Femur (tissue), 1 donor: ENCODE measurements at places on chromosomes 4 and X.

GRCh38 chrX:153726286-153727122 lies 1.8 kb downstream of the ABCD1 start:
- DNase-seq: peak; percentile 71

- no peak for DNase-seq
Measured at GRCh38 chr4:73874386-73874785, 5.2 kb downstream of the CXCL1 start.

DNA sequence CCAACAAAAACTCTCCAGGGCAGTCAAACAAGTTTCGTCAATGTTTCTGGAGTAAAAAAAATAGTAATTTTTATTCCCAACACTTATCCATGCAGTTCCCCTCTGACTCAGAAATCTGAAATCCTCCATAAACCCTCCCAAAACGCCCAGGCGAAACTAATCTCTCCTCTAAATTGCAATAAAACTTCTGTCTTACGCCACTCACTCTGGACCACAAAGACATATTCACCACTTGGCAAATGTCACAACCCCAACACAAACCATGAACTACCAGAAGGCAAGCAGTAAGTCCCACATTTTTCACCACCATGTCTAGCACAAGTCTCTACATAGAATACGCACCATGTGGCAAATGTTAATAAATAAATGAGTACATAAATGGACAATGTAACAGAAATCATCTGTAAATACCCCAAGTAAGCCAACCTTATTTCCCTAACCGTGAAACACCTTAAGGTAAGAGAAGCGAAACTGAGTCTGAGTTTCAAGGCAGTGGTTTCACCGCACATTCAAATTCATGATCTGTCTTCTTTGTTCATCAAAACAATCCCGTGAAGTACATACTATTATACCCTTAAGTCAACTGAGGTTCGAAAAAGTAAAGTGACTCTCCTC lies 1.6 kb downstream of the PAPSS1 start:
- DNase-seq: no peak

- DNase-seq: no peak
Measured at GRCh38 chr4:184441461-184442313, 32.7 kb downstream of the IRF2 start.

DNA sequence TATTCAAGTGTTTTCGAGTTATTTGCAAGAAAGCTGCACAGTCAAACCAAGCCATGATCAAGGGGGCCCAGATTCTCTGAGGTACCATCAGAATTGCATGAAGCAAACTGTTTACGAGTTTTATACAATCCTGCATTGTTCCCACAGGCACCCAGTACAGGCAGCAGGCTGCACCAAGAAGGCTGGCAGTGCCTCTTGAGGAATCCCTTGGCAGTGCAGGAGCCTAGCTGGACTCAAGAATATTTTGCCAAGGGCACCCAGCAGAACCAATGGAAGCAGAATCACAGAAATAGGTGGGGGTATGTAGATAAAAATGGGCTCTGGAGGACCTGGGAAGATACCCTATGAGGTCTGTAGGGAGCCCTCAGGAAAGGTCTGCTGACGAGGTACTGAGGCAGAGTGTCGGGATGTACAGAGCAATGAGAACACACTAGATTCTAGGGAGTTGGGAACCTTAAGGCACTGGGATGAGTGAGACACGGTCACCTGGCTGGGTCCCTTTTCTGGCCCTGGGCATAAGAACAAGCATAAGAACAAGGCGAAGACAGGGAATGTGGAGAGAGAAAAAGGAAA lies 2.5 kb upstream of the PLP1 start:
- DNase-seq: no peak

- no peak for DNase-seq
Measured at GRCh38 chr4:14719053-14719452, 283.2 kb upstream of the CPEB2 start.

- DNase-seq: no peak
Measured at GRCh38 chrX:73448379-73448778, 1.5 kb downstream of the CDX4 start.

- DNase-seq: no peak
Measured at GRCh38 chr4:142567620-142568451, 278.3 kb downstream of the INPP4B start.

GRCh38 chr4:36399762-36400353 lies 118.4 kb downstream of the DTHD1 start:
- DNase-seq: no peak

DNA sequence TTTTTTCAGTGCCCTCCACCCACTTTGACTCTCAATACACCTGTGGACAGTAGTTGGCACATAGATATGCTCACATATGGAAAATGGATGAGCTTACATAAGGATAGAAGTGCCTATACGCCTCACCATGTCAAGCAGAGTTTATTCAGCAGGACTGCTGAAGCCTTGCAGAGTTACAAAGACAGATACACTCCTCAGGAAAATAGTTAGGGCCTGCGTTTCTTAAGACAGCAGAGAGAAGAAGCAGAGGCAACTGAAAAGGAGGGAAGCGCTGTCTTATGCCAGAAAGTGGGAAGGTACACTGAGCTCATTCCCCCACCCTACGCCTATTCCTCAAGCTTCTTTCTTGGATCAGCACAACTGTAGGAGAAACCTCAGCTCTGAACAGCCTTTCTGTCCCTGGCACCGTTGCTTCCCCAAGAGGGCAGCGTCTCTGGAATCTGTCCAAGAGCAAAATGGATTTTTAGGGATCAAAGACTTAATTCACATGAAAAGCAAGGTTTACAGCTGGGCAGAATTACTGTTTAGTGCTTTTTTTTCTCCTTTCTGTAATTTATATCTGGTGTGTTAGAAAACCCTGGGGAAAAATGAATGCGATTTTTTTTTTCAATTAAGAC lies 37.3 kb upstream of the MBTPS2 start:
- no peak for DNase-seq

GRCh38 chrX:46841346-46841745 lies 4.5 kb downstream of the RP2 start:
- DNase-seq: peak; percentile 26
